Fibroblast of skin of back (primary cell): ENCODE measurements at places on chromosomes 12 and 14.

- DNase-seq: no peak
Measured at GRCh38 chr14:72869407-72870329, 24.2 kb downstream of the DPF3 start.

DNA sequence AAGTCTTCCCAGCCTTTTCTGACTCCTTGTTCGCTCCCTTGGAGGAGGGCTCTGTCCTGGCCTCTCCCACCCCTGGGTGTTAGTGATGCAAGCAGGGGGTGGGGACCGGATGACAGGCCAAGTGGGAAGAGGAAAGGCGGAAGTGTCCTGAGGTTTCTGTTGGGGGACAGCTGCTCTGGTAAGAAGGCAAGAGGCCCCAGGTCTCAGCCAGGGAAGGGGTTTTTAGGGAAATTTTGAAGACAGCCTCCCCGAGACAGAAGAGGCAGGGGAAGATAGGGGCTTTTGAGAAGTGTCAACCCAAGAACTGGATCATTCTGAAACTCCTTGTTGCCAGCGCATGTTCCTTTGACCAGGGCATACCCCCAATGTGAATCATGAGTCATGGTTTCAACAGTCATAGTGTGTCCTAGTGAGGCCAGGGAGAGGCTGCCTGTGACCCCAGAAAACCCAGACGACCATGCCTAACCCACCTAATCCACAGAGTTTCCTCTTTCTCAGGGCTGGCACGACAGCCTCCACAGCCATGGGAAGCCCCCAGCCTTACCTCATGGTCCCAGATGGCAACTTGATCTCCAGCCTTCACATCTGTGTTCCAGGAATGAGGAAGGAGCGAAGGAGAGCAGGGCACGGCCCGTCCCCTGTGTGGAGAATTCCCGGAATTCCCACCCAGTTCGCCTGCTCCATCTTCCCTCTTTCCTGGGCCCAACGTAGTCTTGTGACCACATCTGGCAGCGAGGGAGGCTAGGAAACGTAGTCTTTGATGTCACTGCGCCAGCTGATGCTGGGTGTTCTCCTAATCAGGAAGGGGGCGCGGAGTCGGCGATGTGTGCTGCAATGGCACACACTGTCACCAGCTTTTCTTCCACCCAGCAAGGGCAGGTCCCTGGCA, 4.9 kb upstream of the GPR132 start:
- no peak for DNase-seq

DNA sequence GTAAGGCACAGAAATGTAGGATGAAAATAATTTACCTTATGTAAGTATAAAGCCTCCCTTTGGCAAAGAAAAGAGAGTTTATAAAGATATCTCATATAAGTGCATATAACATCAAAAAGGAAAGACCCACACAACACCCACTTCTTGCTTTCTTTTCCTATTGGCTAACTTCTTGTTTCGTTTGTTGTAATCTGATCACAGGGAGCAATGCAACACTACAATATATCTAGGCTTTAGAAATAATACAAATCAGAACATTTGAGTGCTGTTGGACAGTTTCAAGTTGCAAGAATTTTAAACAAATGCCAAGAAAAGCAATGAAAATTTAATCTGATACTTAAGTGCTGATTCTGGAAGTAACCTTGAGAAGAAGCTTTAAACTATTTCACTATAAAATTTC, 1.3 kb downstream of the FGD6 start:
- DNase-seq: peak; percentile 64

DNA sequence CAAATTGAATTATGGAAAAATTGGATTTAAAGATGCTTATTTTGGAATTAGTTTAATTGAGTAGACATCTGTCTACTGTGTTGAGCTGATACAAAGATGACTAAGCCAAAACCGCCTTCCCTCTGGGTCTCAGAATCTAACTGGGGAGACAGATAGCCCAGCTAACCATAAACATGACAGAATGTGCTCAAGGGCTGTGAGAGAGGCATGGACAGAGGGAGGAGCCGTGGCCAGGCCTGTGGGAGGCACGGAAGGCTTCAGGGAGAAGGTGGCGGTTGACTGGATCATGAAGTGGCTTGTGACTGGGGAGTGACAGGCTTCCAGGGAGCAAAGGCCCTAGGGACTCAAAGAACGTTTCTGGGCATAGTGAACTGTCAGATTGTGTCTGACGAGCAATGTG, 74.6 kb downstream of the DACT1 start:
- DNase-seq: no peak

- DNase-seq: no peak
Measured at GRCh38 chr12:62190689-62191490, 69.3 kb upstream of the USP15 start.

- no peak for DNase-seq
Measured at GRCh38 chr12:114347861-114348260, 58.1 kb downstream of the TBX5 start.

- no peak for DNase-seq
Measured at GRCh38 chr14:87696485-87696884, 296.5 kb downstream of the GALC start.

DNA sequence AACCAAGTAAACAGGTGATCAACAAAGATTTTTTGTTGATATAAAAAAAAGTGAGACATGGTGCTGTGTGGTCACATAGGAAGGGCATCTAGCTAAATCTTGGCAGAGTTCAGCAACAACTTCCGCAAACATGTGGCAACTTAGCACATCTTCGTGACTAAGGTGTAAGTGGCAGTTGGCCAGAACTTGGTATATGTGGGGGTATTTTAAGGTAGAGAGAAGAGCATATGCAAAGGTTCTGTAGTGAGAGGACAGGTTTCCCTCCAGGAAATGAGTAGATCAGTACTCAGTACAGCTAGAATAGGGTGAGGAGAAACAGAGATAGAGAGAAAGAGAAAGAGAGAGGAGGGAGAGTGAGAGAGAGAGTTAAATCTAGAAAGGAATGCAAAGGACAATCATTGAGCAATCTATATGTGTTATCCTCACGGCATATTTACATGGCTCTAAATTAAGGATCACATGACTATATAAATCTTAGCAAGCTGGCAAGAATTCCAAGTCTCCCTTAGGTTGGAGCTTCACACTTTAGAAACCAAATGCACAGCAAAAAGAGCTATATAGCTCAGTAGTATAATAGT, 227.7 kb upstream of the HMGA2 start:
- no peak for DNase-seq

DNA sequence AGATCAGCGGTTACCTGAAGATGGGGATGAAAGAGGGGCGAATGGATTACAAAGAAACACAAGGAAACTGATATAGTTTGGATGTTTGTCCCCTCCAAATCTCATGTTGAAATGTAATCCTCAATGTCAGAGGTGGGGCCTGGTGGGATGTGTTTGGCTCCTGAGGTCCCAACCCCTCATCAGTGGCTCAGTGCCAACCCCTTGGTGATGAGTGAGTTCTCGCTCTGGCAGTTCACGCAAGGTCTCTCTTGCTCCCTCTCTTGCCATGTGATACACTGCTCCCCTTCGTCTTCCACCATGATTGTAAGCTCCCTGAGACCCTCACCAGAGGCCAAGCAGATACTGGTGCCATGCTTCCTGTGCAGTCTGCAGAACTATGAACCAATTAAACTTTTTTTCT, 28.0 kb downstream of the ITGA7 start:
- DNase-seq: no peak

GRCh38 chr12:77746096-77746495, 84.6 kb upstream of the NAV3 start:
- no peak for DNase-seq

- no peak for DNase-seq
Measured at GRCh38 chr12:39814626-39815025, 195.0 kb upstream of the ABCD2 start.

DNA sequence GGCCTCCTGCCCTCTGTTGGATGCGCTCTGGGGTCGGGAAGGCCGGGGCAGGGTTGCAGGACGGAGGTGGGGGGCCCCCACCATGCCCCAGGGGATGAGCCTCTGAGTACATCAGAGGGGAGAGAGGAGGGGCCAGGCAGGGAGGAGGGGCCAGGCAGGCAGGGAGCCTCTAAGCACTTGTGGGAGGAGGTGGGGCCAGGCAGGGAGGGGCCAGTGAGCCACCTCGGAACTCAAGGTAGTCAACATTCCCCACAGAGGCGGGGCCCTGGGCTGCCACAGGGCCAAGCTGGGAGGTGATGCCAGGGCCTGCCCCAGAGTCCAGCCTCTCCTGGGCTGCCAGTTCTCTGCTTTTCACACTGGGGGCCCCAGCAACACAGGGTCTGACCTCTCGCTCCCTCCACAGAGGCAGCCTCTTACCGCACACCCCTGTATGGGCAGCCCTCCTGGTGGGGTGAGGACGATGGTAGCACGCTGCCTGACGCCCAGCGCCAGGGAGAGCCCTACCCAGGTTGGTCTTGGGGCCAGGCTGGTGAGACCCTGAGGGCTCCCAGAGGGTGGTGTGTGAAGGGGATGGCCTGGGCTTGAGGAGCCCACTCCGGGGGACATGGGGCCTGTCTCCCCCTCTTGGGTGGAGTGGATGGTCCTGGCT, 17.4 kb downstream of the CEP170B start:
- no peak for DNase-seq

DNA sequence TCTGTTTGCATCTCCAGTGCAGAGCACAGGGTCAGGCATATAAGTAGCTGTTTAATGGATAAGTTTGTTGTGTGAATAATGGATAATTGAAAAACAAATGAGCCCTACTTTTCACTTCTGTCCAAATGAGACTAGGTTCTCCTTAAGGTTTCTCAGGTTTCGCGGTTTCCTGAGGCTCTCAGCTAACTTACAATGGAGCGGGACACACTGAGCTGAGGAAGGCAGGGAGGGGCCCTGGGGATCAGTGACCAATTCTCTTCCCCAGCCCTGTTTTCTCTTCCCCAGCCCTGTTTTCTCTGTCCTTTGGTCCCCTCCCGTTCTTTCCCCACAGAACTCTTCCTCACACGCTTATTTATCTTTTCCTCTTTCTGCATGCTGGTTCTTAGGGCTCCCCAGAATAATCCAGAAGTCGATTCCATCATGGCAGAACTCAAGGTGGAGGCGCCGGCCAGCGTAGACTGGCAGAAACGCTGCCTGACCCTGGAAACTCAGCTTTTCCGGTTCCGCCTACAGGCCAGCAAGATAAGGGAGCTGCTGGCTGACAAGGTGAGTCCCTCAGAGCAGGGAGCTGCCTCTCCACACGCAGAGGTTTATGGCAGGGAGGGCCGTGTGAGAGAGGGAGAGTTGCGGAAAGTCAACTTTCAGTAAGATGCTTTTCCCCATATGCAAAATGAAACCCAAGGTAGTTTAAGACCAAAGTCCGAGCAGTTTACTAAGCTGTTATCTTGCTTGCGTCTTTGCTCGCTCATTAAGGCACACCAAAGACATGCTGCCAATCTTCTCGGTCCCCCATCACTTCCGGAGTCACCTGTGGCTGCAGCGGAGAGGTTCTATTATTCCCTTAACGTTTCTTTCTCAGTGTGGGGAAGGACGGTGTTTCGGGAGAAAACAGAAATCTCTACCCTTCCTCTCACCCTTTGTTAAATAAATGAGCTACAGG, 8.6 kb downstream of the PLEKHH1 start:
- no peak for DNase-seq

DNA sequence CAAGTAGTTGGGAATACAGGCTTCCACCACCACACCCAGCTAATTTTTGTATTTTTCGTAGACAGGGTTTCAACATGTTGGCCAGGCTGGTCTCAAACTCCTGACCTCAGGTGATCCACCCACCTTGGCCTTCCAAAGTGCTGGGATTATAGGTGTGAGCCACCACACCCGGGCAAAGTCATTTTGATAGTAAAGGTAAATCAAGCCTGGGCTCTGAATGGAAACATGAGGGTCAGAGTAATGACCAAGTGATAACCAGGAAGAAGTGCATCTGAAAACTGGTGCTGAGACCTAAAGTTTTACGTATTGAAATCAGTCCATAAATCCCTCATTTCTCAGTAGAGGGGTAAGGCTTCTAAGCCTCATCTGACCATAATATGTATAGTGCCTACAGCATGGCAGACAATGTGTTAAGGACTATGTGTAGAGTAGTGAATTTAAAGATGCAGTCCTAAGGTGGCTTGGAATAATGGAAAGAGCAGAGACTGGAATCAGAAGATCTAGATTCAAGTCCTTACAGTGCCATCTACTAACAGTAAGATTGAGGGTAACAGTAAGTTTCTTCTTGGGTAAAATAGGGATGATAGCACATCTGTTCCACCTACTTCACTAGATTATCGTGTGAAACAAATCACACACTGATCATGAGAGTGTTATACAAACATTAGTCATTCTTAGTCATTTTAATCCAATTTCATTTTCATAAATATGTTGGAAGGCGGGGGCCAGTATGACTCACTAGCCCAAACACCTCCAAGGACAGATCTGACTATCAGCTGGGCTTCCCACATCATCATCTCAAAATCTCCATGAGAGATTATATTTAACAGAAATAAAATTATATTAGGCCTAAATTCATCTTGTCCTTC, 11.2 kb downstream of the MAP4K5 start:
- peak; percentile 94 for DNase-seq

GRCh38 chr14:52837451-52837850, 46.0 kb upstream of the GNPNAT1 start:
- no peak for DNase-seq

GRCh38 chr14:103530390-103530789, 1.4 kb downstream of the TRMT61A start:
- no peak for DNase-seq

- DNase-seq: no peak
Measured at GRCh38 chr14:65177551-65177950, 75.2 kb upstream of the MAX start.

- DNase-seq: no peak
Measured at GRCh38 chr12:57720606-57721595, 17.6 kb downstream of the AGAP2 start.

DNA sequence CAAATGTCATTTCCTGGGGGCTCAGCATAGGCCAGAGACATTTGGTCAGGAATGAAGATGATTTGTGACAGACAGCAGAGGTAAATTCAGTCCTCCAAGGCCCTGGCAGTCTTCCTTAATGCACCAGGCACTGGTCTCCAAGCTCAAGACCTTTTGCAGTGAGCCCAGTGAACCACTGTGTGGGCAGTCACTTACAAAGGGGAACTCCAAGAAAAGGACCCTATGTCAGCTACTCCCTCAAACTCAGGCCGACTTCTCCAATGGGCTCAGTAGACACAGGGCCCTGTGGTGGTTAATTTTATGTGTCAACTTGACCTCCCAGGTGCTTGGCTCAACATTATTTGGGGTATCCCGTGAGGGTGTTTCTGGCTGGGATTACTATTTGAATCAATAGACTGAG, 29.3 kb upstream of the PLEK2 start:
- no peak for DNase-seq

- no peak for DNase-seq
Measured at GRCh38 chr12:69929125-69929524, 104.1 kb downstream of the MYRFL start.

- DNase-seq: no peak
Measured at GRCh38 chr12:28027947-28028724, 55.6 kb upstream of the PTHLH start.

GRCh38 chr12:49842519-49843352, at the start of gene BCDIN3D:
BCDIN3D (minus strand) TSS chr12:49843106; CDS start chr12:49843087, 19 bp downstream.
- DNase-seq: peak; percentile 92
